ENCODE measurements at places on chromosomes 16 and 17.

DNA sequence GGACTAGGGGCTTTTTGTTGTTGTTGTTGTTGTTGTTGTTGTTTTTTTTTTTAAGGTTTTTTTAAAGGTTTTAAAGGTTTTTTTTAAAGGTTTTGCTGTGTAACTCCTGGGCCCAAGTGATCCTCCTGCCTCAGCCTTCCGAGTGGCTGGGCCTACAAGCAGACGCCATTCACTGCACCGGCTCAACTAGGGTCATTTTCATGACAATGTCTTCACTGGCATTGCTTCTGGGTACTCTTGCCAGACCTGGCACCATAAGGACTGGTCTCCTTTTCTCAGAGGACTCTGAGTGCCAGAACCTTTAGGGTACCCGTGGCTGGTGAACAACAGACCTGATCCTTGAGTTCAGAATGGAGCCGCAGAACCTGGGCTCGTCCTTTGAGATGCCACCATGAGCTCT lies 20.4 kb downstream of the POLR3E start:
- no peak for DNase-seq

DNA sequence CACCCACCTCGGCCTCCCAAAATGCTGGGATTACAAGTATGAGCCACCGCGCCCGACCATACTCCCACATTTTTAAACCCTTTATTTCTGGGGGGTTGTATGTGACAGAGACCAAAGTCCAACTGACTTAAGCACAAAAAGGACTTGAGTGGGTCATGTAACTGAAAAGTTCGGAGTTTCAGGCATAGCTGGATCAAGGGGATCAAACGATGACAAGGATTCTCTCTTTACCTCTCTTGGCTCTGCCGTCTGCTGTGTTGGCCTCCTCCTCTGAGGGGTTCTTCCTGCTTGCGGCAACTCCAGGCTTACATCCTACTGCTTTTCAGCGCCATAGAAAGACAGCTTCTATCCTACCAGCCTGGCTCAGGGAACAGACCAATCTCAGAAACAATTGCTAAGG lies 9.2 kb upstream of the SBK1 start:
- DNase-seq = no peak

DNA sequence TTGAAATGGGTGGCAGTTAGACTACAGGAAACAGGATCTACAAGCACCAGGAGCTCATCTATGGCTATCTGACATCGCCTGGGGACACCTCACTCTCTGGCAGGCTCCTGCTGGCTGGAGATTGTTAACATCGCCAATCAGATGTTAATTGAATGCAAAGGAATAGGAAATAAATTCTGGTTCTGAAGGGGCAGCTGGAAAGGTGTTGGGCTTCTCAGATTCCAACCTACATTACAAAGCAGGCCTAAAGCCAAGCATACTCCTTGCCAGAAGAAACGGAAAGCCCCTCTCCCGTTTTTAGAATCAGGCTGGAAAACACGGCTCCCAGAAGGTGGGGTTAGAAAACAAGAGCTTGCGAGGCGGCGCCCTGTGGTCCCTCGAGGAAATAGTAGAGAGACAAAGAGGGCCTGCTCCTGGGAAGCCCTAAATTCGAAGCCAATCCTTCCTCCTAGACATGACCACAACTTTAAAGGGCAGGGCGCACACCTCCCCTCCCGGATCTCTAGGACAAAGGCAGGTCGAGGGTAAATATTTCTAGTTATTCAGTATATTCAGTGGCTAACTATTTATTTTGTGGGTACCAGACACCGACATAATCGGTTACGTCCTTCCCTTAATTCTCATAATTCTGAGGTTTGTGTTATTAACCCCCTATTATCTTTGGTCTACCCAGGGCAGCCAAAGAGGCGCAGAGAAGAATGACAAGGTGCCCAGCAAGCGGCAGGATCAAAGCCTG lies 763 bp upstream of the TOM1L1 start:
- no peak for DNase-seq

DNA sequence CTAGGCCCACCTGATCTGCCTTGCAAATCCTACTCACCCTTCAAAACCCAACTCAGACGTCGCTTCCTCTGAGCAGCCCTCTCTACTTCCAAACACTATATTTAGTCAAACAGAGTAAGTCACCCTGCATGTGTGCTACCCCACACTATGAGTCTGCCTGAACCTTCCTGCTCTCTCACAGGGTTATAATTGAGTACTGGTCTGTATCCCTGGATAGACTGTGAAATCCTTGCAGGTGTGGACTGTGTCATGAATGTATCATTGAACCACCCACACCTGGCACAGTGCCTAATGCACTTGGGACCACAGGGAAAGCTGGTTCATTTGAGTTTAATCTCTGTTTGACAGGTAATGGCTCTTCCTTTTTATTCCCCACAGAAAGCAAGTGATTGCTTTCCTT lies 3.4 kb downstream of the FBXO39 start:
- DNase-seq = no peak

GRCh38 chr16:26987597-26988010 lies 79.1 kb upstream of the C16orf82 start:
- DNase-seq = no peak
